ENCODE measurements at places on chromosomes 2 and 18. TPM values are rescaled to one million over a fixed set of nuclear protein-coding genes. Genes with fewer than 3 reads are reported as not detected.
A peak's percentile ranks its signal among the peaks of the same experiment; 100 is the strongest.

SKA1 gene
- 30.3 TPM for total RNA-seq

RAB17 gene
- total RNA-seq = not detected

PPM1B gene
- 37.4 TPM for total RNA-seq

NAT8 gene
- not detected for total RNA-seq

DNA sequence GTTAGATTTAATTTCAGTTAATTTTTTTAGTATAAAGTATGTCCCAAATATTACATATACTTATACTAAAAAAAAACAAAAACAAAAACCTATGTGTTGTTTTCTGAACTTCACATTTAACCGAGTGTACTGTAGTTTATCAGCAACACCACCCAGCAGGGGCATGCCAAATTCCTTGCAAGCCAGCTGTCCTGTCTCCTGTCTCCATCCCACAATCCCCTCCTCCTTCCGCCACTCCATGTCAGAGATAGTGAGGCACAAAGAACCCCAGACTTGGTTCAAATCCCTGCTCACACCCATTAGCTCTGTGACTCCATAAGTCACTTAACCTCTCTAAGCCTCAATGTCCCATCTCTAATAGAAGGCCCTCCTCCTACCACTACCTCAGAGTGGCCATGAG lies 9.4 kb downstream of the CHST10 start:
- DNase-seq = no peak

GRCh38 chr2:70817284-70817954 lies 3.0 kb downstream of the CLEC4F start:
- DNase-seq = no peak

DNA sequence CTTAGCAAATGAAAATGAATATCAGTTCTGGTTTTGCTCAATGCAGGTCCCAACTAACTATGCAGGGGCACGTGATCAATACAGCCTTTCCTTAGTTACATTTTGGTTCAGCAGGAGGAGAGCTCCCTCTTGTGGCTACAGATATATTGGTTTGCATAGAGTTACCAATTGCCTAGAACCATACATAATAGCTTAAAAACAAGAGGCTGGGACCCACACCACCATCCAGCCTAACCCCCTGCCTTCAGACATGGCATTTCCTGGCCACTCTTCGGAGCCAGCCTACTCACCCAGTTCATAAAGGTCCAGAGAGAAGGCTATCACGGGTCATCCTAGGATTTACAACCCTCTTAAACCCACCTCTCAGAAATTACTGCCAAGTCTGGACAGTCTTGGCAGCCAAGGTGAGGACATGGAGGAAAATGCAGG lies 10.5 kb downstream of the CCDC93 start:
- peak; percentile 54 for DNase-seq

DNA sequence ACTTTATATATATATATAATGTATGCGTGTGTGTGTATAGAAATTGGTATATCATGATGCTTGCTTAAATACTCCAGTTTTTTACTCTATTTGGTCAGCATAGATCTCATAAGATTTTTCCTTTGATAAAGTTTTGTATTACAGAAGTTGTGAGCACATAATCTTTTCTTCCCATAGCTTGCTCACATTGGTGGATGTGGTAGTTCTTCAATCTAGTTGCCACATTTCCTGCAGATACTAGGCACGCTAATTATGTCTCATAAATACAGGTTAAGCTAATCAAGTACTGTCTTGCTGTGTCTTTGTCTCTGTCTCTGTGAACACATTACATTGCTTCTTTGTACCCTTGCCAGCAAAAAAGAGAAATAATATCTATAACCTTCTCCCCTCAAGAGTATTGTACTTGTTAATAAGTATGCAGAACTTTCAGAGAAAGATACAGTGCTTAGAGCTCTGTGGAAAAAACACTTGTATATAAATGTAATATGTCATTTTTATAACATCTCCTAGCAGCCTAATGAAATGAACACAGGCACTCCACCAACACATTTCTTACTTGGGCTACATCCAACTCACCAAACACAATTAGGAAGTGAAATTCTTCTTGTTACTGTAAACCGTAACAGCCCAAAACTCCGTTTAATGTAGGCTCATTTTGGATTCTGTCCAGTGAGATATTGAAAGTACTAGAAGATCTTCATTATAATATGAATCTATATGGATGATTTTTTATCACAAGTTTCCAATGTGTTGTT lies 306.7 kb upstream of the SLC8A1 start:
- no peak for DNase-seq
